ENCODE measurements at places on chromosomes 12 and 14. TPM values are rescaled to one million over a fixed set of nuclear protein-coding genes. Genes with fewer than 3 reads are reported as not detected.
A peak's percentile ranks its signal among the peaks of the same experiment; 100 is the strongest.

The KLRF2 gene
- not detected for polyA plus RNA-seq

DNA sequence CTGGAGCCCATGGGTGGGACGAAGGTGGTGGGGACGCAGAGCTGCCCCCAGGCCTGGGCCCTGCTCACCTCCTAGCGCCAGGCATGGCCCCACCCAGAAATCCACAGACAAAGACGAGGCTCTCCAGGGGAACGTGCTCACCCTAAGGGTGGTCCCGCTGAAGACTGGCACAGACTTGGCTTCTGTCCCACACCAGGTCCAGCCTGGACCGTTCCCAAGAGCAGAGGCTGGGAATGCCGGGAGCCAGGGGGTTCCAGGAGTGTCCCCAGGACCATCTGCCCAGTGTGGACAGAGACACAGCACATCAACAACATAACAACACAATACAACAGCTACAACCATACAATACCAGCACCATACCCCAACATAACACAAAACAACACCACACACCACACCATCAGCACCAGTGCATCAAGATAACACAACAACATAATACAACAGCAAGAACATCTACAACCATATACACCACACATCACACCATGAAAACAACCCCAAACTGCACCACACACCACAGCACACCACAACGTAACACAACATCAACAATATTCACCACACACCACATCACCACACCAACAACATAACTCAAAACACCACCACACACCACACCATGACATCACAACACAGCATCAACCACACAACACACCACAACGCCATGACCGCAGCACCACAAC is 329.6 kb downstream of the ADGRD1 start:
- H3K4me3 ChIP-seq: no peak overlapping the region
- no peaks in the 10 kb centered on the region for H3K36me3 ChIP-seq
- no peak overlapping the region for H3K27ac ChIP-seq
- no peaks in the 10 kb centered on the region for H3K27me3 ChIP-seq

DNA sequence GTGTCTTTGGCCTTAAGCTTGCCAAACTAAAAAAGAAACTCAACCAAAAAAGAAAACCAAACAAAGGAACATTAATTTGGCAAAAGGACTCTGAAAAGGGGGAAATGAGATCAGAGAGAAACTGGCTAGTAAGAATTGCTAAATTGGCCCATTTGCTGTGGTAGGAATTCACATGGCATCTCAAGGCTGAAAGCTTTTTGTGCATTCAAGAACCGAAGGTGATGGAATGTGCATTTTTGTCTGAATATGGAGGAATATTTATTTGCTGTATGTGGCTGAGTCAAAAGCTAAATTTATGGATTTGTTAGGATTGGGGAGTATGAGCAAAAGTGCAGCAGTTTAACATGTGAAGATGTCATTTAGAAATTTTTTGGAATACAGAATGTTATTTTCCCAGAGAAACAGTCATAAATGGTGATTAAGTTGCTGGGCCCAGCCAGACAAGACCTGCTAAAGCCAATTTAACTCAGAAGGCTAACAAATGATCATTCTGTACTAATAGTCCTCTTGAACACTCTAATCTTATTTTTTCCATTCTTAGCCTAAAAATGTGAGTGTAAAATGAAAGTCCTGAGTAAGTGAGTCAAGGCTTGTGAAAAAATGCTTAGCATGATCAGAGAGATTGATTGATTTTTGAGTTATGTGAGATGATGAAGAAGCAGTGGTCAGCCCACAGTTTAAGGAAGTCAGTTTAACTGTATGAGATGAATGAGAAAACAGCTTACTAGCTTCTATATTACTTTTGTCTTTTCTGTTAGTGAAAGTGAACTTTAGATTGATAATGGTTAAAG is 94.1 kb downstream of the ANO6 start:
- DNase-seq: no peak
- H3K27ac ChIP-seq: no peak overlapping the region
- H3K27me3 ChIP-seq: no peaks in the 10 kb centered on the region

GRCh38 chr12:13005649-13006048 is 5.6 kb upstream of the HEBP1 start:
- no peak overlapping the region for H3K4me3 ChIP-seq
- no peaks in the 10 kb centered on the region for H3K36me3 ChIP-seq
- DNase-seq: no peak
- H3K4me1 ChIP-seq: peaks cover 3% of the 10 kb centered on the region

- DNase-seq: no peak
- H3K4me1 ChIP-seq: no peaks in the 10 kb centered on the region
- H3K36me3 ChIP-seq: no peaks in the 10 kb centered on the region
- no peak overlapping the region for H3K27ac ChIP-seq
These were observed 101.5 kb downstream of the SMOC1 start for GRCh38 chr14:69980457-69981425.

- H3K27me3 ChIP-seq: no peaks in the 10 kb centered on the region
- no peaks in the 10 kb centered on the region for H3K4me1 ChIP-seq
- no peak for DNase-seq
- H3K4me3 ChIP-seq: no peak overlapping the region
- no peaks in the 10 kb centered on the region for H3K36me3 ChIP-seq
These were observed 168.1 kb downstream of the SNAPC1 start for GRCh38 chr14:61930101-61930857.

- no peak for DNase-seq
- no peaks in the 10 kb centered on the region for H3K36me3 ChIP-seq
- peaks cover 73% of the 10 kb centered on the region for H3K4me1 ChIP-seq
These were observed 13.9 kb upstream of the HDAC7 start for GRCh38 chr12:47833591-47834012.

DNA sequence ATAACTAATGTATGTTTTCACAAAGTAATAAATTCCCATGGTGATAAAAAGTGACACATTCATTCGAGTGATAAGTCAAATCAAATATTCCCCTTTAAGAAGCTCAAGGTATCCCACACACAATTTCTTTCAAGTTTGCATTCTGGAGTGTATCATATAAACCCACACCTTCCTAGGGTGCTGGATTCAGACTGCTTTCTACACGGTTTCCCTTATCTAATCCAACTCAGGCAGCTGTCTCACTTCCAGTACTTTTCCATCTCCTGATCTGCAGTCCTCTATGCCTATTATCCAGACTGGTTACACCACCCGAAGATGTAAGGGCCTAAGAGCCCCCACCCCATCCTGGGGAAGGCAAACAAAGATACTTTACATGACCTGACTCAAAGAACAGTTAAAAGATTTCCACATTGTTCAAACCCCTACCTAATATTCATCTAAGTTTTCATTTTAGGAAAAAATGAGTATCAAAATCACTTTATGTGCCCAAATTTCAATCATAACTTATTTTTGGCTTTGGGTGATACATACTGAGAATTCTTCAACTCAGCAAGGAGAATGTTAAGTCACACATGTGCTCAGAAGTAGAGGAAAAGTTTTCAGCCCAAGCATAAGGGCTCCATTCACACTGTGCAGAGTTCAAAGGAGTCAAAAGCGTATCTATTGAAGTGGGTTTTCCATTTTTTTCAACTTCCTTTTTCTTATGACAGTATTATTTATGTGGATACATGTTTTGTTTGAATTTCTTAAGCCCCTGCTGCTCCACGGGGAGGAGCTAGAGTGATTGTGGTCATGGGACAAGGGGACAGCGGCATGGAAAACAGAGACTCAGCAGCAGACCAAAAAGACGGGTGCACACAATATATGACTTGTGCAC is 41.8 kb downstream of the CORO1C start:
- H3K27ac ChIP-seq: peak overlapping the region; percentile 62
- H3K4me3 ChIP-seq: no peak overlapping the region
- DNase-seq: peak; percentile 61
- H3K36me3 ChIP-seq: no peaks in the 10 kb centered on the region
- H3K4me1 ChIP-seq: peaks cover 42% of the 10 kb centered on the region
- no peaks in the 10 kb centered on the region for H3K27me3 ChIP-seq

GRCh38 chr12:10385166-10385613 is 4.7 kb downstream of the KLRK1 start:
- no peak for DNase-seq
- peak overlapping the region; percentile 2 for H3K27ac ChIP-seq
- H3K27me3 ChIP-seq: no peaks in the 10 kb centered on the region
- peaks cover 9% of the 10 kb centered on the region for H3K4me1 ChIP-seq

DNA sequence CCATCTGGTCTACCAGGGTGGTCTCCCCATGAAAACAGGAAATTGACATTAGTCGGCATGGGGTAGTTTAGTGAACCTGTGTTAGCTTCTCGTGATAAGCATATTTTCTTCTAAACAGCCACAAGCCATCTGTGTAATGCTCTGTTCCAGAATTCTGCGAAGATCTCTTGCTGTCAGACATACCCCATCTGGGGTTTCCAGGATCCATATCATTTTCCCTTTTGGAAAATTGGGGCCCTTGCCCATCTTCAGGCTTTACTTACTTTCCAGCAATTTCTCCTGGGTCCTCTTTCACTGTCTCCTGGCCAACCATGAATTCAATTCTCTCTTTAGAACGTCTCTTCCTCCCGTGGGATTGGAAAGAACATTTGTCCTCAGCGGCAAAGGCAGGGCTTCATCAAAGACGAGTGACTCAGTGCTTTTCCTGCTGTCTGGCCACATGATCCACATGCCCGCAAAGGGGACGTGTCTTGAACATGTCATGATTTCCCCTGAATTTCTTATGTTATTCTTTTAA is 21.4 kb upstream of the NCOR2 start:
- DNase-seq: no peak
- no peaks in the 10 kb centered on the region for H3K36me3 ChIP-seq
- H3K4me1 ChIP-seq: peaks cover 6% of the 10 kb centered on the region
- H3K27ac ChIP-seq: no peak overlapping the region
- H3K4me3 ChIP-seq: no peak overlapping the region
- no peaks in the 10 kb centered on the region for H3K27me3 ChIP-seq

The DIO2 gene
- not detected for polyA plus RNA-seq

DNA sequence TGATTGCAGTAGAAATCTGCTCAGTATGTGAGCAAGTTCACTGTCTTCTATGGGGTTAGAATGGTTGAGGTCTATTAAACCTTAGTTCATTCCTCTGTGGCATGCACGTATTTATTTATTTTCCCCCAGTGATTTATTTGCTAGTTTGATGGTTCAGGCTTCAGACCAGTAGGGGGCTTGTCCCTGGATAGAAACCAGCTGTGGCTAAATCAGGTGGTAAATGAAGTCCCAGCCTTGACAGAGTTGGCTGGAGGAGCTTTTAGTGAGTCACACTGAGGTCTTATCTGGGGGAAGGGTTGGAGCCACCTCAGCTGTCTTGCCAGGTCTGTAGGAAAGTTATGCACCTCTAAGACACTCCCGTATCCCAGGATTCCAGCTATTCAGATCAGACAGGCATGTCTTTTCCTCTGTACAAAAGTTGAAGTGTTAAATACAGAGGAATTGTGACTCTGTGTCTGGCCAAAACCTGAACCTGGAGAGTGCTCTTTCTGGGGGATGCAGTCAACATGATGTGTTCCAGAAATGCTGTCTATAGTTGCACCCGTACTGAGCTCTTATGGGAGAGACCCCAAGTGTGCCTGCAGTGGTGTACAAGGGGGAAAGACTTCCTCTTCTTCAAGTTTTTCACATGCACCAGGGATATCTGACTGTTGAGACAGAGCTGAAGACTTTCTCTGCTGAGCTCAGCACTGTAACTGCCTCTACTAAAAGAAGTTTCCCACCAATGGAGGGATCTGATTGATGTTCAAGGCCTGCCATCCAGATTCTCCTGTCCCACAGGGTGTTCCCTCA is 1322.1 kb downstream of the TMEM121 start:
- H3K36me3 ChIP-seq: no peaks in the 10 kb centered on the region
- no peak overlapping the region for H3K27ac ChIP-seq
- peaks cover 4% of the 10 kb centered on the region for H3K4me1 ChIP-seq
- H3K27me3 ChIP-seq: no peaks in the 10 kb centered on the region
- no peak overlapping the region for H3K4me3 ChIP-seq
- no peak for DNase-seq
